ENCODE measurements at places on chromosomes 2 and 18.

- no peak for DNase-seq
Measured at GRCh38 chr2:172680436-172681068, 55.1 kb upstream of the RAPGEF4 start.

- DNase-seq = no peak
Measured at GRCh38 chr2:29334706-29335105, 219.5 kb downstream of the CLIP4 start.

DNA sequence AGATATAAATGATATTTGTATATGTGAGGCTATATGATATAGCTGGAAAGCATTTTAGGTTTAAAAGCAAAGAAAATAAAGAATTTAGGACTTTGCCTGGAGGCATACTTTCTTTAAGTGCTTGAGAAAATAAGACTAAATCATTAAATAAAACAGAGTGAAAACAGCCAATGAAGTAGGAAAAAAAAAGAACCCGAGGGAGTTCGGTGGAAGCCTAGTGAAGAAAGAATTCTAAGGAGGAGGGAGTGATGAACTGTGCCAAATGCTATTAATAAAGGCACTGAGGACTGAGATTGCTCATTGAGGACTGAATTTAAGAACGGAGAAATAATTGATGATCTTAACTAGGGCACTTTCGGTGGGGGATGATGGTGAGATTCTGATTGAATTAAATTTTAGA is 573.5 kb downstream of the DSC3 start:
- peak; percentile 7 for DNase-seq

DNA sequence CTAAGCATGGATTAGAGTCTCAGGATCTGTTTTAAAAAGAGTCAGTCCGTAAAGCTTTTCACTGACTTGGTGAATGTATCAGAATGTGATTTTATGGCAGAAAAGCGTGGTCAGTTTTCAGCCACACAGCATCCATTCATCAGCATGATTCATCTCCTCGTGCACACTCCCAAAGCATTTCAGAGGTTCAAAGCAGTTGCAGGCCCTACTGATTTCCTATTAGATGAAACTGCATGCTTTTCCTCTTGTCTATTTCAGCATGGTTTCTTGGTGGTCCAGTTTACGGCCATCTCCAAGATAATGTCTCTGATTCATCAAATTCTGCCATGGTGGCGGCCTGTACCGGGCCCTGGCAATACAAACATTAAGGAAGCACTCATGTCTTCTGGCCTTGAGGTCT is 4.8 kb upstream of the PARD6G start:
- no peak for DNase-seq

DNA sequence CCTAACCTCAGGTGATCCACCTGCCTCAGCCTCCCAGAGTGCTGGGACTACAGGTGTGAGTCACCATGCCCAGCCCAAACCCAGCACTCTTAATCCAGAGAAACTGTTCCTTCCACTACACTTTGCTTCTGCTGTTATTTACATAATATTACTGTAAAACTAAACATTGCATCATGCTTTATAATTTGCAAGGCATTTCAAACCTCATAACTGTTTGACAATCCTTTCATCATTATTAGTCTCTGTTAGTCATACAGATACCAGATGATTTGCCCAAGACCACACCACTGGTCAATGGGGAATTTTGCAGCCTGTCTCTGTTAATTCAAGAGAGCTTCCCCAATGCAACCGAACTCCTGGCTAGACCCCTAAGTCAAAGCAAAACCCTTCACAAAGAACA is 338.3 kb downstream of the ALK start:
- no peak for DNase-seq

DNA sequence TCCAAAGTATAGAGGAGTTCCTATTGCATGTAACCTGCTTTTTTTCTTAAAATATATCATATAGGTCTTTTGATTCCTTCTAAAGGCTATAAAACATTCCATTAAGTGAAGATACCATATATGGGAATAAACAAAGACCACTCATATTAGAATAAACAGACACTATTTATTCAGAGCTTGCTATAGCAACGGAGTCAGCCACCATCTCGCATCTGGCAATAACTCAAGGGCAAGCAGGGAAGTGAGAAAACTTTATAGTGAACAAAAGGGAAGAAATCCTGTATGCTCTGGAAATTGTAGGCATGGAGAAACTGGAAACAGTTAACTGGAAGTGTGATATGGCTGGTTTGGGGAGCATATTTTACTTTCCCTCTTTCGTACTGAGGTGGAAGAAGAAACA is 301.9 kb downstream of the PTH2R start:
- DNase-seq = no peak

GRCh38 chr2:145012214-145012670 is 492.3 kb upstream of the ZEB2 start:
- peak; percentile 11 for DNase-seq

GRCh38 chr2:59314031-59314766 is 1073.1 kb upstream of the FANCL start:
- DNase-seq = no peak

- DNase-seq = no peak
Measured at GRCh38 chr18:34848156-34848555, 138.1 kb downstream of the DTNA start.

GRCh38 chr2:26148501-26148900 is 24.4 kb upstream of the GAREM2 start:
- no peak for DNase-seq

- DNase-seq = no peak
Measured at GRCh38 chr18:67509741-67510391, 6.7 kb downstream of the DSEL start.

GRCh38 chr2:171432969-171433762 is 624 bp downstream of the METTL8 start:
- peak; percentile 3 for DNase-seq

- no peak for DNase-seq
Measured at GRCh38 chr2:68974946-68975665, 670 bp downstream of the GKN1 start.

GRCh38 chr2:71934595-71935261 is 212.9 kb downstream of the CYP26B1 start:
- no peak for DNase-seq

DNA sequence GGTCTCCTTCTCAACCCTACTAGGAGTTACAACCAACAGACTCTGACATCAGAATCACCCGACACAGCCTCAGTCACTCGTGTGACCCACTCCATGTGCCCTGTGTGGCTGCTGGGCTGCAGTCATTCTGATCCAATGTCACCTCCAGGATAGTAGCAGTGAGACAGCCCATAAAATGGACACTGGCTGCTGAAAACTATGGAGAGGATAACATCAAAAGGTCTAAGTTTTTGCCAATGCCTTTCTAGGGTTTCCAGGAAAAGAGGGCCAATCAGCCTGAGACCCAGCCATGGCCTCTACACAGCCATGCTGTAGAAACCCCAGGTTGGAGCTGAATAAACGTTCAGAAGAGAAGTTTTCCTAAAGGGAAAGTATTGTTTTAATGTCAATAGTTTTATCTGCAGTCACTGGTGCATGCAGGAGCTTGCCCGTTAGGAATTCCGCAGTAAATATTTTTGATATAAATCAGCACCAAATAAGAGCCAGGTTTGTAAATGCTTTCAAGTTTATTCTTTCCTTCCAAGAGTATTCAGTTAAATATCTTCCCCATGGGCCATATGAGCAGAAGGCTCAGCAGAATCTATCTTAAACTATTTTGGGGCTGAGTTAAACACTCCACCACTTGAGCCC is 92.2 kb upstream of the PID1 start:
- no peak for DNase-seq

DNA sequence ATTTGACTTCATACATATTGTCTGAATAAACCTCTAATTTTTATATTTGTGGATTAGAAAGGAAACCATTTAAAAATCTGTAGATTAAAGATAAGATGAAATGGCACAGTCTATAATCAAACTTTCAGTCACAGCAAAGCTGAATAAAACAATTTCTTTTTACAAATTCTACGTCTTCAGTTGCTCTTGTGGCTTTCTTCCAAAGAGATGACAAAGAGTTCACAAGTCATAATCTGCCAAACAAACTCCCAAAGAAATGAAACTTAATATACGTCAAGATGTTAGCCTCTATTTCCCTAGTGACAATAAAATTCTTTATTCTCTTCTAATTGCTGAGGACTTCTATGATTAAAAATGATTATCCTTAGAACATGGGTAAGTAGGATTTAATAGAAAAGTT is 66.3 kb downstream of the FIGN start:
- no peak for DNase-seq

Data from NCI-H187 treated with DMSO at 0.1 percent for 48 hours (cell line).